ENCODE measurements at places on chromosomes 2 and 18. TPM values are rescaled to one million over a fixed set of nuclear protein-coding genes. Genes with fewer than 3 reads are reported as not detected.
A peak's percentile ranks its signal among the peaks of the same experiment; 100 is the strongest.

The RIT2 gene
- not detected for total RNA-seq

The HDLBP gene
- 912 TPM for total RNA-seq

The B3GNT7 gene
- not detected for total RNA-seq

The TANK gene
- 96.1 TPM for total RNA-seq

GRCh38 chr2:136057023-136057801, 60.7 kb downstream of the CXCR4 start:
- no peak overlapping the region for H3K27ac ChIP-seq
- no peaks in the 10 kb centered on the region for H3K27me3 ChIP-seq
- no peaks in the 10 kb centered on the region for H3K4me1 ChIP-seq
- H3K4me3 ChIP-seq = no peak overlapping the region

DNA sequence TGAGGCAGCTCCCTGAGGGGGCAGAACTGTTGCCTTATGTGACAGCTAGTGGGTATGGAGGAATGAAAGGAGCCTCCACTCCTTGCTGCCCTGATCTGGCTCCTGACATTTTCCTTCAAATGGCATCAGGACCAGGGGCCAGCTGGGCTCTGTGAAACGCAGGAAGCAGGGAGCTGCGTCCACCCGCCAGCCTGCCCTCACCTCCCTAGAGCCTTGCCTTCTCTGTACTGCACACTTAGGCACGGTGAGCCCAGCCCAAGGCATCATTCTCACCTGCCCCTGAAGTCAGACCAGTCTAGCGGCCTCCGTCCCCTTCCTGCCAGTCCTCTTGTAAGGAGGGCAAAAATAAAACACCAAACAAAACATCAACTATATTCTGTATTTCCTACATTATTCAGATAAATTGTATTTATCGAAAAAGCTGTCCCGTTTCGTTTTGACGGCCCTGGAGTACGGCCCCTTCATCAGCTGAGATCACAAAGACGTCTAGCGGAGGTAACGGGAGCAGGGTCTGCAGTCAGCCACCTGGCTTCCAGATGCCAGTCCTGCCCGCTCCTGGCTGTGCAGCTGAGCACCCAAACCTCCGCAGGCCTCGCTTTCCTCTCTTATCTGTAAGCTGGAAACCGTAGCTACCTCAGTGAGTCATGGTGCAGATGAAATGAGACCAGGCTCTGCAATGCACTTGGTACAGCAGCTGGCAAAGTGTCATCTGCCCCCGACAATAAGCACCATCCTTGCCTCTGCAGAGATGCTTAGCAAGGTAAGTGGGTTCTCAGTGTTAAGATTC, 6.9 kb upstream of the CTDP1 start:
- peaks cover 41% of the 10 kb centered on the region for H3K4me1 ChIP-seq
- no peaks in the 10 kb centered on the region for H3K27me3 ChIP-seq
- no peak overlapping the region for H3K4me3 ChIP-seq
- no peaks in the 10 kb centered on the region for H3K36me3 ChIP-seq
- DNase-seq = no peak
- H3K27ac ChIP-seq = no peak overlapping the region

GRCh38 chr18:46215902-46216723, 111.9 kb downstream of the HAUS1 start:
- peaks cover 3% of the 10 kb centered on the region for H3K36me3 ChIP-seq
- H3K27me3 ChIP-seq = no peaks in the 10 kb centered on the region
- no peak overlapping the region for H3K27ac ChIP-seq
- no peaks in the 10 kb centered on the region for H3K4me1 ChIP-seq
- no peak for DNase-seq

GRCh38 chr2:74763962-74764428, 69.9 kb upstream of the HK2 start:
- peaks cover 97% of the 10 kb centered on the region for H3K4me1 ChIP-seq
- peak overlapping the region; percentile 58 for H3K4me3 ChIP-seq
- peak overlapping the region; percentile 81 for H3K27ac ChIP-seq
- H3K36me3 ChIP-seq = no peaks in the 10 kb centered on the region
- no peaks in the 10 kb centered on the region for H3K27me3 ChIP-seq

- H3K27ac ChIP-seq = no peak overlapping the region
- DNase-seq = no peak
- no peaks in the 10 kb centered on the region for H3K36me3 ChIP-seq
- no peaks in the 10 kb centered on the region for H3K4me1 ChIP-seq
- H3K27me3 ChIP-seq = no peaks in the 10 kb centered on the region
Measured at GRCh38 chr18:4260107-4260506, 195.0 kb downstream of the DLGAP1 start.

- H3K27me3 ChIP-seq = peaks cover 8% of the 10 kb centered on the region
- no peaks in the 10 kb centered on the region for H3K36me3 ChIP-seq
- no peak overlapping the region for H3K27ac ChIP-seq
- no peaks in the 10 kb centered on the region for H3K4me1 ChIP-seq
Measured at GRCh38 chr2:222257645-222258044, 41.2 kb downstream of the PAX3 start.
